ENCODE measurements at places on chromosomes 7 and 10.

DNA sequence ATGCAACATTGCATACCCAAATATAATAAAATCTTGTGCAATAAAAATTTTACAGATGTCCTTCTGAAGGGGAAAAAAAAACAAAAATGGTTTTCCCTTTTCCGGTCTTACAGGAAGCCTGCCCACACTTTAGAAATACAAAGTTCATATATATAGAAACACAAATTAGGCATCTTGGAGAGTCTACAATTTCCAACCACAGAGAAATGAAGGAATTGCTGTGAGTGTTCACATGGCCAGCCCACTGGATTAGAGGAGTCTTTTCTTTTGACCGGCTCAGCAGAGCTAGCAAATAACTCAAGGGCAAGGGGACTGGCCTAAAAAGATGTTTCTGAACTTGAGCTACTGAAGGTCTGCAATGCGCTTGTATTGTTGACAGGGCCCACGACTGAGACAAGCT is 92.4 kb downstream of the GLI3 start:
- no peak for DNase-seq

- no peak for DNase-seq
Measured at GRCh38 chr10:125520968-125521367, 162.0 kb downstream of the TEX36 start.

DNA sequence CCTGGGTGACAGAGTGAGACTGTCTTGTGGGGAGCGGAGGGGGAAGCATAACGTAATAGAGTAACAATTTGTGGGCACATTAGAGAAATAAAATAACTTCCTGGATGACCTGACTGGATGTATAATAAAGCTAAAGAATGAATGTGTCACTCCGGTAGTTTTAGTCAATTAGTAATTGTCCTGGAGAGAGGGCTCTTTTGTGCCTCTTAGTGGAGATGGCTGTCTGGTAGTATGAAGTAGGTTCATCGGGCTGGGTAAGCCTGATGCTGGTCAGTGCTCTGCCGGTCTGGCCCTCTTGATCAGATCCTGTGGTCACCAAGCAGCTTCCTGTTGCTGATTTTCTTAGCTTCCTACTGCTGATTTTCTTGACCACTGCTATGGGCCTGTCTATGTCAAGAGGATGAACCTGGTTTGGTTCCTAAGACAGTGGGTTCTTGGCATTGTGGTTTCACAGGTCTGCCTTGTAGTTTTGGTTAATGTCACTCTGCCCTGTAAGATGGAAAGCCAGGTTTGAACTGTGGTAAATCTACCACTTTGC is 34.1 kb downstream of the ZRANB1 start:
- no peak for DNase-seq

- DNase-seq = no peak
Measured at GRCh38 chr7:156897673-156898072, 4.7 kb upstream of the LMBR1 start.

DNA sequence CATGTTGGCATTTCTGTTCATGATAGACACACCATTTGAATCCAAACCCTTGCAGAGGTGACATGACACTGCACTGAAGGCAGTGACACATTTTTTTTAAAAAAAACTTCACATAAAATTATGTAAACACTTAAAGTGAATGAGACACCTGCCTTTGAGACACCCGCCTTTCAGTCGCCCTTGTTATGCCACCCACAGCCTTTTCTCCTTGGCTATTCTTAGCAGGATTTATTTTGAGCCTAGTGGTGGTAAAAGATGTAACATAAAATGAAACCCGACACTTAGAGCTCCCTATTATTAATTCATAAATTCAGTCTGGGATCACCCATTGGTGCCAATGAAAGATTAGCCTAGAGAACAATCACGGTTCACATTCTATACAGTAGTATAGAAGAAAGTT is 161.3 kb downstream of the DYNC1I1 start:
- DNase-seq = no peak

- DNase-seq = no peak
Measured at GRCh38 chr7:88267421-88267820, 39.3 kb downstream of the STEAP4 start.

DNA sequence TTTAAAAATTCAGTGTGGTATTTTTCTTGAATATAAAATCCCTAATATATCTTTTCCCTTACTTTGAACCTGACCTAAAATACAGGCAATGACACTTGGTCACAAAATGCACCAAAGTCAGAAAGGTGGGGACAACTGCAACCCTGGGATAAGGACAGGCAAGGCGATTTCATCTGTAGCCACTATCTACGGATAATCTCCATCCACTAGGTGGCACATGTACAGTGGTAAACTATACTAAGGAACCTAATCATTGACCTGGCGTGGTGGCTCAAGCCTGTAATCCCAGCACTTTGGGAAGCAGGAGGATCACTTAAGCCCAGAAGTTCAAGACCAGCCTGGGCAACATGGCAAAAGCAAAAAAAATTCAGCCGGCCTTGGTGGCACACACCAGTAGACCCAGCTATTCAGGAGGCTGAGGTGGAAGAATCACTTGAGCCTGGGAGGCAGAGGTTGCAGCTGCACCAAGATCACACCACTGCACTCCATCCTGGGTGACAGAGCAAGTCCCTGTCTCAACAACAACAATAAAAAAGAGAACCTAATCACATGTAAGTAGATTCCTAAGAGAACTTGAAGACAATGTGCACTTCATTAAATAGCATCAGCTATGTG is 98.9 kb downstream of the KMT2C start:
- DNase-seq = no peak

DNA sequence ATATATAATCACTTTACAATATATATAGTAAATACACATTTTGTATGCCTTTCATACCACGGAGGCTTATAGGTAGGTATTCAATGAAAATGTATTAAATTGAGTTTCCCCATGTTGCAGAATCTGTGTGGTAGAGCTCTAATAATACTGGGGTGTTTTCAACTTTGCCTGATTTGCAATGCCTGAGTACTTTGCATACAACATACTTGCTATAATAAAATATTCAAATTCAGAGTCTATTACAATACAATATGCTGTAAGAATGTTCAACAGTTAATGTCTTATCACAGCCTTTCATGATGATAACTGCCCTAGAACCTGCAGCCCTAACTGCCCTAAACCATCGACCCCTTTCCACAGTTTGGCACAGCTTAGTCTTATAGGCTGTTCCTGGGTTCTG is 114.6 kb downstream of the DGKI start:
- DNase-seq = no peak

DNA sequence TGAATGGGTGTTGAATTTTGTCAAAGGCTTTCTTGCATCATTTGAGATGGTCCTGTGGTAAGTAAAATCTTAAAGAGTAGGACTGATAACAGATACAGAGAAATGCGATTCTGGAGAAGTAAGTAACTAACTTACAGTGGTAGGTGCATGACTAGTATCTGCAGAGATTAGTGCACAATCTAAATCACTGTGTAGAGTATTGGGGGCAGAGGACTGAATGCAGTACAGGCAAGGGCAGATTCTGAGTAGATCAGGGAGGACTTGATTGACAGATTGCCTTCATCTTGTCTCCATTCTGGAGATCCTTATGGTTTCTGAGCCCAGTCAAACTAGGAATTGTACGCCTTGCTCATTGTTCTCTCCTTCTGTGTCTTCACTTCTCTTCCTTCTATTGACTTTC is 736.0 kb downstream of the AUTS2 start:
- DNase-seq = no peak

DNA sequence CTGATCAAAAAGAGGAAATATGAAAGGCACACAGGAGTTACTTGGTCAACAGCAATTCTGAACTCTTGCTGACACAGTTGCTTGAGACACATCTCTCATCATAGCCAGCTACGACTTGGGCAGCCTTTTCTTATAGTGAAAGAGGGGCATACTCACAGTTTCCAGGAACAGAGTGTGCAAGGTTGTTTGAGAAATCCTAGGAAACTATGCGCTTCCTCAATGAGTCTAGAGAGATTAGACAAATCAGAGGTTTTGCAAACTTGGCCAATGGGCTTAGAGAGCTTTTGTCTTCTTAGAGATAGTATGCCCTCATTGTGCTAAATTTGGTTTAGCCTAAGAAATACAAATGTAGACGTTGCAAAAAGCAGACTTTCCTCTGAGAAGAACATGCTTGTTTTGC is 370.4 kb downstream of the HGF start:
- no peak for DNase-seq

DNA sequence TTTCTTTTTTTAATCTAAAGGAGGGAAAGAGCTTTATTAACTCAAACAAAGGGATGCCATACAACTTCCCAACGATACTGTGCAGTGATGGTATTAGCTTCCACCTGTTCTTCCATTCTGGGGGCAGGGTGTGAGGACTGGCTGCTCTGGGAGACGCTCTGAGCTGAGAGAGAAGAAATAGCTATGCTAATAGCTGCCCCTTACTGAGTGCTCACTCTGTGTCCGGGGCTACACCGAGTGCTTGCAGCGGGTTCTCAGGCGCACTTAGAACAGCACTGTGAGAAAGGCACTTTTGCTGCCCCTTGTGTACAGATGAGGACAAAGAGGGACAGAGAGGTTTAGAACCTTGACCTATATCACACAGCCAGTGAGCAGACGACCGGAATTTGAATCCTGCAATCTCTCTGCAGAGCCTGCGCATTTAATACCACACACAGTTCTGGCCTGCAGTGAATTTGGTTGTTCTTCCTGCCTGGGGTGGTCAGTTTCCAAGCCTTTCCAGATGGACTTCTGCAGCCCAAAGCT is 142.2 kb downstream of the PLPP4 start:
- DNase-seq = no peak

- DNase-seq = no peak
Measured at GRCh38 chr7:73865738-73866445, 4.9 kb downstream of the TMEM270 start.

DNA sequence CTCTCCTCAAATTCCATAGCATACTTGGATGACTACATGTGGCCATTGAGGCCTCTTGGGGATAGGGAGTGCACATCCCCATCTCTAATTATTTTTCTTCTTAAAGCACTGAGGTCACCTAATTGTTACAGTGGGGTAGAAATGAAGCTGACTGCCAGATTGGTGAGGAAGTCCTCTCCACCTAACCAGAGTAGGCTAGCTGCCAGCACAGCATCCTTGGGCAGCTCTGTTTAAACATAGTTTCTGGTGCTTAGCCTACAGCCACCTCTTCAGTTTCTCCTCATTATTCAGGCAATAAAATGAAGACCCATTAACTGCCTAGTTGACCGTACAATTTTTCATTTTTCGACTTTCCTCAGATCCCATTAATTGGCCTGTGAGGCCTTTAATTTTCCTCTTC is 104.6 kb downstream of the MLLT10 start:
- DNase-seq = no peak

- DNase-seq = no peak
Measured at GRCh38 chr10:49661140-49661856, 18.2 kb upstream of the C10orf53 start.

- DNase-seq = no peak
Measured at GRCh38 chr10:58399410-58399809, 14.2 kb downstream of the TFAM start.

DNA sequence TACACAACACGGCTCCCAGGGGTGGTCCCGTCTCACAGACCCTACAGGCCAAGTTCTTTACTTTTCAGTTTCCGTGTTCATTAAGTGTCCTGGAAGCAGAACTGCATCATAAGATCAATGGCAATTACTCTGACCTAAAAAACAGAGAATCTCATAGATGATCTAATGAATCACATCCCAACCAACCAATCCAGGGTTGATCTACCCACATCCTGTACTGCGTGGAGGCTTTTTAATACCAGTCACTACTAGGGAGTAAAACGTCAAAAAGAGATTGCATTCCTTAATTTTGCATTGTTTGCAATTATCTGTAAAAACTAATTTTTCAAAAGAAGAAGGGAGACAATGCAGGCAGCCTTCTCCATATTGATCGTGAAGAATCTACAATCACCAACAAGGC is 72.6 kb downstream of the PARD3 start:
- DNase-seq = no peak

- no peak for DNase-seq
Measured at GRCh38 chr7:102082693-102083368, 203.8 kb upstream of the SH2B2 start.

DNA sequence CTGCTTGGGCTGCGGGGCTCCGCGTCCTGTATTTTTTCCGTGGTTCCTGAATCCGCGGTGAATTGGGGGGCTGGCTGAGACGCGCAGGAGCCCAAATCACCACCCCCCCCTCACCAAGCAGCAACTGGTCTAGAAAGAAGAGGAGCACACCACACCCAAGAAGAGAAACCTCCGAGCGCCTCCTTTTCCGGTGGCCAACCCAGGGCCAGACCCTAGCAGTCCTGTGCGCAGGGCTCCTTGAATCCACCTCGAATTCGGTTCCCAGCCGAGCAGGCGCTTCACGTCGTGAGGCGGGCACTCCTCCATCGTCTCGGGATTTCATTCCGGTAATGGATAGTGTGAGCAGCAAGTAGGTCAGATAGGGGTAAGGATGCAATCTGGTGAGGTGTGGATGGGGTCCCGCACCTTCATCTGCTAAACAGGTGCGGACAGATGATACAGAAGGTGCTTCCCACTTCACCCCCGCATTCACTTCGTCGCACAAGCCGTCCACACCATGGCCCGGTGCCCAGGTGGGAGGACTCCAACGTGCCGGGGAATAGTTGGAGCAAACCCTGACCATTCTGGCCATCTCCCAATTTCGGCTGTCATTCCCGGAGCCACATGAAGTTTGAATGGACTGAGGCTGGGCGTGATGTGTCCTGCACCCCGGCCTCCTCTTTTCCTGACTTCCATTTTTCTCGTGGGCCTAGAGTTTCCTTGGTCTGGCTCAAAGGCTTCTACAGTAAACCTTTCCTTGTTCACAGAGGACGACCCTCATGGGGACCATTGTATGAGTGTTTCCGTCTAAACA is 19.8 kb upstream of the ZNF273 start:
- DNase-seq = no peak

GRCh38 chr10:130463104-130463875 is 327.1 kb downstream of the GLRX3 start:
- DNase-seq = no peak

DNA sequence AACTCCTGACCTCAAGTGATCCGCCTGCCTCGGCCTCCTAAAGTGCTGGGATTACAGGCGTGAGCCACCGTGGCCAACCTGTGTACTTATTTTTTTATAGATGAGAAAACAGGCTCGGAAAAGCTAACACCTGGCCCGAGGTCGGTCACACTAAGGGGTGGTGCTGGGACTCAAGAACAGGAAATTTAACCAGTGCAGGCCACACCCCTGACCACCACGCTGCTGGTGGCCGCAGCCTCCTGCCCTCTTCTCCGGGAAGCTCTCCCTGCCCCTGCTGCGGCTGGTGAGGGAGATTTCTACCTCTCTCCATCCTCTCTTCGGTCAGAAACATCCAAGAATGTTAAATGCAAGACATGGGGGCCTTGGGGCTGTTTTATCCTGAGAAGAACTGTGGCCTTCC is 63.2 kb downstream of the TNRC18 start:
- no peak for DNase-seq

DNA sequence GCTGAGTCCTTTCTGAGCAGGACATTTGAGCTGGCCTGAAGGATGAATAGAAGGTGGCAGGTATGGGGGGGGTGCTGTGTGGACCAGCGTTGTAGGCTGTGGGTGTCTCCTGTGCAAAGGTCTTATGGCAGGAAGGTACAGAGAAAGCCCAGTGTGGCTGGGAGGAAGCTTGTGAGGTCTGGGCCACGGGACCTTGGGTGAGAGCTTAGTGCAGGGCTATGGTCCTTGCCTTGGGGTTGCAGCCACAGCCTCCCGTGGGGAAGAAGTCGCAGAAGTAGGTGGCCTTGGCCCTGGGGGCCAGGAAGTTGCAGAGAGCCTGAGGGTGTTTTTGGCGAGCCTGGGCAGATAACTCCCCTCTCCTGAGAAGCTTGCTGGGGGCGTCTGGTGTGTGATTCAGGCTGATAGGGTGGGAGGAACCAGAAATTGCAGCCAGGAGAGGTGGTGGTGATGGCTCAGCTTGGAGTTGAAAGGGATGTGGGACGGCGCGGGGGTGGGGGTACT is 172.0 kb upstream of the TNRC18 start:
- DNase-seq = no peak
